ENCODE measurements at places on chromosomes 12 and 14.

DNA sequence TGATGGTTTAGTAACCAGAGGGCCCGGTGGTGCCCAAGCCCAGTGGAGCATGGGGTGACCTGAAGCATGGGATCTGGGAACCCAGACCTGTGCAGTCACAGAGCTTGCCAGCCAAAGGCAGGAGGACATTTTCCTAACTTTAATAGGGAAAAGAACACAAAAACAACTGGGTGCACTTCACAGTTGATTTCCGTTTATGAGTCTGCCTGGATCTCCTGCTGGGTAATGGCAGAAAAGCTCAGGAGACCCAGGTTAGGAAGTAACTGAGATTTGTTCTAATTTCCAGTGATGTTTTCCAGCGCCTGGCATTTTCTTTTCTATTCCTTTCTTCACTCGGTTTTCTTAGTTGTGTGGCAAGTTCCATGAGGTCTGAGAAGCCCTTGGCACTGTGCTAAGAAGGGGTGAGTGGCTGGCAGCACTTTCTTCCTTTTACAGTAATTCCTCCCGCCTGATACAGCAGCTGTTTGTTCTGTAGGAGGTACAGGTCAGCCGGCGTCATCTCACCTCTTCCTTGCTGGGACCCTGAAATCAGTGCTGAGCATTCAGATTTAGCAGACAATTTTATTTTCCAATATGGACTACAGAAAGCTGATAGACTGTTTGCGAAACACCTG is 5.1 kb downstream of the CACNA1C start:
- no peak for DNase-seq

GRCh38 chr12:72271451-72272090 is 599 bp upstream of the TRHDE start:
- DNase-seq: no peak

- no peak for DNase-seq
These were observed 4.7 kb upstream of the CHST11 start for GRCh38 chr12:104452087-104452486.

- DNase-seq: no peak
These were observed 678 bp downstream of the INF2 start for GRCh38 chr14:104689881-104690711.

DNA sequence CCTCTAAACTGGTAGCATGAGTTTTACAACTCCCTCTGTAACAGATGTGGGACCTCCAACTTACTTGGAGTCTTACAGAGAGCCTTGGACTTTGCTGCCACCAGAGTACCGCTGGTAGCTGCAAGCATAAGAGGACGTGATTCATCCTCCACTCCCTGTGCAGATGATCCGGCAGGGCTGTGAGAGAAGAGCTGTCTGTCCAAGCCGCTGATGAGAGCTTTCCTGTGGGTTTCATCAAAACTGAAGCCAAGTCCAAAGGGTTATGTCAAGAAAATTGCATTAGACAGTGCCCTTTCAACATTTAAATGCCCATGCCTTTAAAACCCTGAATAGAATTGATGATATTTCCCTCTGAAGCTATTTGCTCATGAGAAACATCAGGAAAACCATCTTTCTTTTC is 85.8 kb downstream of the LLPH start:
- no peak for DNase-seq

DNA sequence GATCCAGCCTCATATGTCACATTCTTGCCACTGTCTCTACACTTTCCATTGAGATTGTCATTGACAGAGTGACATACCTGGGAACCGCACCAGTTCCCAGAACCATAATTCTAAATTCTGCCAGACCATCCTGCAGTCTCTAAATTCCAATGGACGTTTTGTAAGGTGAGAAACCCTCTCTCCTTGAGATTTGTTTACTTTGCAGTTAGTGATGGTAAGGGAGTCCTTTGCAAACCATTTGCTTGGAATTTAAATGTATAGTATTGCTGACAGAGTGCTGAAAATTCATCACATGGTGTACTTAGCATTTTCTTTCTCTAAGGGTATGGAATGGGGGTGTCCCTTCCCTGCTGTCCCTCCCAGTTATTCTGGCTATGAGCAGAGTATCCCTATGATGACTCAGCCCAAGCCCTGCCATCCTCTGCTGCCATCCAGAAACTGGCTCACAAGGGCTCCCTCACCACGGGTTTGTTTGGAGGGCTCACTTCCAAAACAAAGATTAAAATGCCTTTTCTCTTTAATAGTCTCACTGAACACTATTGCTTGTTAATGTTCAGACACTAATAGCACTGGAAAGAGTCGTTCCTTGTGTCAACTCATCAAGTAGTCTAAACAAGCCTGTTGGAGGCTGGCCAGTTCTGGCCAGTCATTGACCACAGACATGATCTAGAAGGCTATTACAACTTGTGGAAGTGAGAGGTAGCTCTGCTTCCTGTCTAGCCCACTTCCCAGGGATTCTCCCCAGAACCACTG is 129.0 kb upstream of the HMGA2 start:
- no peak for DNase-seq

DNA sequence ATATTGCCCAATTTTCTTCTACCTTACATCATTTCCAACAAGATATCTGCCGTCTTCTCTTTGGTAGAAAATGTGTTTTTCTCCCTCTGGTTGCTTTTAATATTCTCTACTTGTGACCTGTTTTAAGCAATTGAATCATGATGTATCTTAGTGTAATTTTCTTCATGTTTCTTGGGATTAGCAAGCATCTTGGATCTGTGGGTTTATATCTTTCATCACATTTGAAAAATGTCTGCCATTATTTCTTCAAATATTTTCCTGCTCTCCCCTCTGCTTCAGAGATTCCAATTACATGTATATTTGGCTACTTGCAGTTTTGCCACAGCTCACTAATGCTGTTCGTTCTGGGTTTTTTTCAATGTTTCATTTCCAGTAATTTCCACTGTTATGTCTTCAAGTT is 30.1 kb downstream of the CKAP4 start:
- no peak for DNase-seq

GRCh38 chr12:86723326-86723725 is 467.1 kb upstream of the MGAT4C start:
- DNase-seq: no peak

DNA sequence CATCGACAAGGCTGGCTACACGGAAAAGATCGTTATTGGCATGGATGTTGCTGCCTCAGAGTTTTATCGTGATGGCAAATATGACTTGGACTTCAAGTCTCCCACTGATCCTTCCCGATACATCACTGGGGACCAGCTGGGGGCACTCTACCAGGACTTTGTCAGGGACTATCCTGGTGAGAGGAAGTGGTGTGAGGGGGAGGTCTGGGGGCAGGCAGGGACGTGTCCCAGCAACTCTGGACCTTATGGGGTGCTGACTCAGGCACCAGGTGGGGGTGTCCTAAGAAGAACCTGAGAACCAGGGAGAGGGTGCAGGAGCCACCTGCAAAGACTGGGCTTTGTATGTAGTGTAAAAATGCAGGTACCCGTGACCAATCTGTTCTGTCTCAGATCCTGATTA is 5.2 kb downstream of the ENO2 start:
- no peak for DNase-seq

DNA sequence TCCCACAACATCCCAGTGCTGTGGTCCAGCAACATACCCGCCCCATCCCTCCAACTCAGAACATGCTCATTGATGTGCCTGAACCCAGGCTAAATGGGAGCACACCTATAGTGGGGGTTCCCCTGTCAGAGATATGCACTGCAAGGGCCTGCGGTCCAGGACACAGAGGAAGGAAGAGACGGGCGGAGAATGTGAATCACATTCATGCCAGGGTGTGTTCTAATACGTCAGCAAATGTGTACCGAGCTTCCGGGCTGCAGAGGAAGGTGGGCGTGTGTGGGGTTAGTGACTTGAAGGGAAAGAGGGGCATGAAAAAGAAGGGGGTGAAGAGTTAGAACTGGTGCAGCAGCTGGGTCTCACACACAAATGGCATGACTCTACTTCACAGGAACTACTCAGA is 83.7 kb downstream of the DPF3 start:
- DNase-seq: peak; percentile 17

DNA sequence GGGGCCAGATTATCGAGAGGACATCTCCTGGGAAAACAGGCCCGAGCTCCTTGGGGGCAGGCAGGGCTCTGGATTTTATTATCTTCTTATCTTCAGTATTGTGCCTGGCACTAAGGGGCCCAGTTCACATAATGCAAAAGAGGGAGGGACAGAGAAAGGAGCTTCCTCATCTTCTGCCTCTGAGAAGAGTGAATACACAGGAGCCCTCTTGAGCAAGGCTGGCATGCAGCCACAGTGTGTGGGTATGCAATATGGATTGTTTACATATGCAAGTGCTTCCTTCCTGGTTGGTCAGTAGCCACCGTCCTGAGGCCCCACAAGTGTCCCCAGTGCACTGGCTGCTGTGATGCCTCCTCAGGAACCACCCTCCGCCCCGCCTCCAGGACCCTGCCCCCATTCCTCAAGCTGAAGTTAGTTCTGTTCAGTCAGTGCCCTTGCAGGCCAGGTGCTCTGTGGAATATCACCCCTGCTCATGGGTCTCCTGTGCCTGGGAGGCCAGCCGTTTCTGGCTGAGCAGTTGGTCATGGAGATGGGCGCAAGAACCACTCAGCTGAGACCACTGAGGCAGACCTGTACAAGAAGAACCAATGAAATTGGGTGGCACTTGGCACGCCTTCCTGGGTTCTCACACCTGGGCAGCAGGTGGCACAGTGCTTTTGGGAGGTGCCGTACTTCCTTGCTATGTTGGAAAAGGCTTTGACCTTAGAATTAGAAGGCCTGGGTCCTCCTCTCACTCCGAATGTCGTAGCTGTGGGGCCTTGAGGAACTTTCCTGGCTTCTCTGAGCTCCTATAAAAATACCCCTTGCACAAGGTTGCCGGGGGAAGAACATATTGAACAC is 35.1 kb upstream of the ACTN1 start:
- DNase-seq: no peak

DNA sequence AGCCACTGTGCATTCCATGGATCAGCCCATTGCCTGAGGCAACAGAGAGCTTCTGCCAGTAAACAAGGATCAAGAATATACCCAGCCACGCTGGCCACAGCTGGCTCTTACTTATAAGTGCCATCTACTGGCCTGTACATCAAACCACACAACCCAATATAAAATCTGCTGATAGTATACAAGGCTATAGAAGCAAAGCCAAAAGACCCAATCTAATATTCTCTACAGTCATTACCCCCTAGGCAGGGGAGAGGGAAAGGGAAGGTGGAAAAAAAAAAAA is 4.4 kb upstream of the FAM186B start:
- no peak for DNase-seq

DNA sequence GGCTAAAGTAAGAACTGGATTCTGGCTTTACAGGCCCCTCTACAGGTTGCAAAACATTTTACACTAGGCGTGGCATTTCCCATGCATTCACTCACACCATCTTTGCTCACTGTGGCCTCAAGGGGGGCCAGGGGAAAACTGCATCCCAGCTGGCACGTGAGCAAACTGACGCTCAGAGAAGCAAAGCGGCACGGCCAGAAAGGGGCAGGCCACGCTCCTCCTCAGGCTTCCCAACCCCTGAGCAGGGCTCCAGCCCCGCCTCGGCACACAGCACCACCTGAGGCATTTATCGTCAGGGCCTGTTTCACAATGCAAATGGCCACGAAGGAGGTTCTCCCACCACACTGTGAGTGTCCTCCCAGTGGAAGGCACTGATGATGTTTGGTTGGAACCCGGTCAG is 90.8 kb downstream of the BCL11B start:
- no peak for DNase-seq

DNA sequence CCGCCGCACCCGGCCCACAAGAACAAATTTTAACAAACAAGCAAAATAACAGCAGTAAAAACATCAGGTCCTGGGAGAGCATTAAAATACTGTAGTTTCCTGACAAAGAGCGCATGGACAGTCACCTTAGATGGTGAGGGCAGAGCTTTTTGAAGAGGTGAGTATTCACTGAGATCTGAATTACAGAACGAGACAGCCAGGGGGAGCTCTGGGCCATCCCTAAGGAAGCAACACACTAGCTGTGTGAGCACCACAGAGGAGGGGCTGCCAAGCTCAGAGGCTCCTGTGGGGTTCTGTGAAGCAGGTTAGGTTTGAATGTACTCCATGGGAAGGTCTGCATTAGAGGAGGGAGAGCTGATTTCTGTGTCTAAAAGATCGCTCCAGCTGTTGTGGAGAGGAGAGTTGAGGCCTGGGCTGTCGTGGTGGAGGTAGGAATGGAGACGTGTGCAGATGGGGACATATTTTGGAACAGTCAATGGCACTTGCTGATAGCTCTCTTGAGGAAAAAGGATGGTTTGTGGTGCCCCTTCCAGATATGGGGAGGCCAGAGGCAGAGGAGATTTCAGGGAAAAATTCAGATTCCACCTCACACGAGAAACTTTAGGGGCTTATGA is 72.9 kb downstream of the TRAFD1 start:
- no peak for DNase-seq

GRCh38 chr14:97788364-97788763 is 991.2 kb downstream of the VRK1 start:
- DNase-seq: no peak

GRCh38 chr12:114920771-114921554 is 237.0 kb upstream of the TBX3 start:
- no peak for DNase-seq

- DNase-seq: no peak
These were observed 46.2 kb downstream of the BCAT1 start for GRCh38 chr12:24902511-24903328.

DNA sequence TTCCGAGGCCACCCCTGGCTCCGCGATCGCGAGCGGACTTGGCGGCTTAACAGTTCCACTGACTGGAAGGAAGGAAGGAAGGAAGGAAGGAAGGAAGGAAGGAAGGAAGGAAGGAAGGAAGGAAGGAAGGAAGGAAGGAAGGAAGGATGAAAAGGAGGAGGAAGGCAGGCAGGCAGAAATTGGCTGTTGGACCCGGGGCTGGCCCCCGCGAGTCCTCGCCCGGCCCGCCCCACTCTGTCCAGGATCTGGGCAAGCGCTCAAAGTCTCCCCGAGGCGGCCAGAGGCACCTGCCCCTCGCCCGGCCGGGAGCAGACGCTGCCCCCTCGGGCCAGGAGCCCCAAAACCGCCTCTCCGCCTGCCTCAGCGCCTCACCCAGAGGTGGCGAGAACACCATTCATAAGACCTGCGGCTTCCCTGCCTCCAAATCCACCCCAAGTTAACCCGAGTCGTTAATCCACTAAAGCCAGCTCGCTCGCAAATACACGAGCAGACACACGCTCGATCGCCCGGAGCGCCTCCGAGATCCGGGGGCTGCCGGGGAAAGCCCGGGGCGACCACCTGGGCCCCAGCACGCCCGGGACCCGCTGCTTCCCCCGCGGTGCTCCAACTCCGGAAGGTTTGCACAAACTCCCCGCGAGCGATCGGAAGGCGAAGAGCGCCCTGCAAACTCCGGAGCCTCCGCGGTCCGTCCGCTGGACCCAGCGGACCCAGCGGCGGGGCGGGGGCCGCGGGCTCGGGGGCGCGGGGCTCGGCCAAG is 844 bp downstream of the DPF3 start:
- peak; percentile 30 for DNase-seq

GRCh38 chr14:73173092-73173735 is 36.9 kb downstream of the PSEN1 start:
- no peak for DNase-seq

Data from T-helper 17 cell (primary cell).